Activated CD4-positive, alpha-beta memory T cell treated with anti-CD3 and anti-CD28 coated beads, Interleukin-2, amount 10 ng/mL, durations not matched to agents 7 days and 5 days (primary cell): ENCODE measurements at places on chromosomes 3 and 15. TPM values are rescaled to one million over a fixed set of nuclear protein-coding genes. Genes with fewer than 3 reads are reported as not detected.
A peak's percentile ranks its signal among the peaks of the same experiment; 100 is the strongest.

DUOX1 gene
- total RNA-seq, result not detected

SCN11A gene
- total RNA-seq, result not detected

DNAH12 gene
- total RNA-seq, result 0.05 TPM

ISL2 gene
- 3.7 TPM for total RNA-seq

MAP6D1 gene
- total RNA-seq, result not detected

DAPK2 gene
- 3.7 TPM for total RNA-seq

MYEF2 gene
- total RNA-seq, result 26.4 TPM

TTC23 gene
- total RNA-seq, result 2.1 TPM

SLC7A14 gene
- total RNA-seq, result not detected

PAK6 gene
- 0.20 TPM for total RNA-seq

CFAP91 gene
- not detected for total RNA-seq

CHRNA3 gene
- total RNA-seq, result not detected

ACKR4 gene
- not detected for total RNA-seq

GRCh38 chr15:78399091-78399490 is 38.9 kb upstream of the IREB2 start:
- DNase-seq, result no peak

DNA sequence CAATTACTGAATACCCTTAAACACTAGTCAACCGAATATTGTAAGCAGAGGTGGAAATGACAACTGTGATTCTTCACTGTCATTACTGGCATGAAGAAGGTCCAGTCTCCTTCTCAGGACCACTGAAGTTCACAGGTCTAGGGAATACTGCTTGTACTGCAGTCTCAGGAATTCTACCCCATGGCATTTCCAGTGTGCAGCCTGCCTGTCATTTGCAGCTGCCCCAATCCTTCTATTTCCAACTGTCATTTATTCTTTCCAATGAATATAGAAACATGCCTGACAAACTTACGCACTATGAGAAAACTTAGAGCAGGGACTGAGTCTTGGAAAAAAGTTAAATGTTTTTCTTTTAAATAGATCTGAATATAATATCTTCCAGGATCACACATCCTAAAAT is 308.0 kb upstream of the THBS1 start:
- no peak for DNase-seq

- DNase-seq, result no peak
Measured at GRCh38 chr3:177802151-177802900, 605.0 kb upstream of the TBL1XR1 start.

DNA sequence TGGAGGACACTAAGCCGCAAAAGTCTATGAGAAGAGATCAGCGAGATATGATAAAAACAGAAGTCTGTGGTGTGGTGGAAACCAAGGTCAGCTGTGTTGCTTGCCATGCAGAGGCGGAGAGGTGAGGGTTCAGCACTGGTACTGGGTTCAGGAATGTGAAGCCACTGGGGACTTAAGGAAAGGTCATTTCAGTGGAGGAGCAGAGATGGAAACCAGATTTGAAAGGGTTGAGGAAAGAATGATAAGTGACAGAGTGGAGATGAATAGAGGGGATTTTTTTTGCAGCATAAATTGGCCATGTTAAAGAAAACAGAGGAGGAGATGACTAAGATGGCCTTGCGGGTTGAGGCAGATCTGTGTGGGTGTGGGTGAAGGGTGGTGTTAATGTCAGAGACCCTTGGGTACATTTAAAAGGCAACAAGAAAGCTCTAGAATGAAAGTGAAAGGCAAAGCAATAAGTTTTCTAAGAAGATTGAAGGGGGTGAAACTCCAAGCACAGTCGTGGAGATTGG is 265.5 kb downstream of the ADAMTSL3 start:
- DNase-seq, result peak; percentile 56

DNA sequence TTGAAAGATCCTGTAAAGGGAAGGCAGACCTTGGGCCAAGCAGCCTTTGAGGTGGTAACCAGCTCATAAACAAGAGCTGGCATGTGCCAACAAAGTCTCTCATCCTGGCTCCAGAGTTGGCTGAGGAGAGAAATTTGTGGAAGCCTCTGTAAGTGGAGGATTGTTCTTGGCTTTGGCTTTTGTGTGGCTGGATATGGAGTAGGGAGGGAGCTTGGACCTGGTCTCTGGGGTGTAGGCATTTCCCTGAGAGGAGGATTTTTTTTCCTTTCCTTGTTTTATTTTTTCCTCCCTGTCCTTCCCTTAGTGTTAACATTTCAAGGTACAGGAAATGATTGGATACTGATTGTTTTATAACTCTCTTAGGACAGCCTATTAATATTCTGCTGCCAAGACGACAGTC is 60.8 kb downstream of the ZNF609 start:
- no peak for DNase-seq

GRCh38 chr3:135163701-135164100 is 368.6 kb downstream of the EPHB1 start:
- DNase-seq, result no peak

GRCh38 chr3:3578718-3579117 is 220.5 kb upstream of the LRRN1 start:
- no peak for DNase-seq

DNA sequence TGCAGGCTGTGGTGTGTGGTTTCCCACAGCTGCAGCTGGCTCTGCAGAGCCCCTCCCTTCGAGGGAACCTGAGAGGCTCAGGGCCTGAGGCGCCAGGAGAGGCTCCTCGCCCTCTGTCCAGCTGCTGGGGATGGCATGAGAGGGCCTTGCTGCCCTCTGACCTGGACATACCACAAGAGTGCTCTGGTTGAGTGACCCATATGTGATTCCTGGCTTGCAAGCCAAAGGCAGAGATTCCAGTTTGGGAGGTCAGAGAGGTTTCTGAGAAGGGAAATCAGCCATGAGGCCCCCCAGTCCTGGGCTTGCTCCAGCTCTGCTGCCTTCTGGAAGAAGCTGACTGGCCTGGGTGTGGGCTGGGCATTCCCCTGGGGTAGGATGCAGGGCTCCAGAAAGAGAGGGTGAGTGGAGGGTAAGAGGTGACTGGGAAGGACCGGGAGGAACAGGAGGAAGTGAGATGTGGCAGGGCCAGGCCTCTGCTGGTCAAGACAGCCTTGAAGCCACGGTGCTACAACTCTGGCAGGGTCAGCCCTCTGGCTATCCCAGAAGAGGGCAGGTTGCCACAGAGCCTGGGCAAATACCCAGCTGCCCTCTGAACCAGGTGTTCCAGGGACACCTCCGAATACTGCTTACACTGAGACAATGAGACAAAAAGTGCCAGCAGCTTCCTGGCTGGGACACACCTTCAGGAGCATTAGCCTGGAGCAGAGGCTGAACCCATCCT is 16.0 kb upstream of the SRP14 start:
- peak; percentile 63 for DNase-seq

GRCh38 chr3:112327371-112327951 is 5.5 kb upstream of the CD200 start:
- DNase-seq, result peak; percentile 44

DNA sequence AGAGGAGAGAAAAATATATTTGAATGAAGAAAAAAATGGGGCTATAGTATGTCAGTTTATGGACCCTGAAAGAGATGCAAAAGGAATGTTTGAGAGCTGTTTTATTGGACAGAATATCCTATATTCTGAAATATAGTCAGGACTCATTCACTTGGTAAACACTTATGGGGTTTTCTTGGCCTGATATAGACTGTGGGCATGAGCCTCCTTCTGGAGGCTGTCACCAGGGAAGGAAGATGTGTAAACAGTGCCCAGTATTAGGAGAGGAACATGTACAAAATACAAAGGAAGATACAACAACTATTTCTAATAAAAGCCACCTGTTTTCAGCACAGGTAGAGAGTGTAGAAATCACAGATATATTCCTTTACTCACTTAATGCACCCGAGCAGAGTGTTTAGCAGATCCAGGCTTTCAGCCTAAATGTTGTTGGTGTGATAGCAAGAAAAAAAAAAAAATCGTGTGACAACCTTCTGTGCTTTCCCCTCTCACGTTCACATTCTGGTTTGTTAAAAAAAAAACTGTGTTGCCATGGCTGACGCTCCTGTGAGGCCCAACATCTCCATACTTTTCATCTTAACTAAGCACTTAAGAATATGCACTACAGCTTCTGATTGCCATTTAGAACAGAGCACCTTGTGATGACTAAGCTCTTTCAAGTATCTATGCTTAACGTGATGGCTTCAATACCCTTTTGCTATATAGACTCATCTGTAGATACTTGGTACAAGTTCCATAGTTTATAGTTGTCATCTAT is 134.1 kb downstream of the MBNL1 start:
- no peak for DNase-seq

- DNase-seq, result peak; percentile 63
Measured at GRCh38 chr3:196604548-196604947, 34.9 kb upstream of the NRROS start.

DNA sequence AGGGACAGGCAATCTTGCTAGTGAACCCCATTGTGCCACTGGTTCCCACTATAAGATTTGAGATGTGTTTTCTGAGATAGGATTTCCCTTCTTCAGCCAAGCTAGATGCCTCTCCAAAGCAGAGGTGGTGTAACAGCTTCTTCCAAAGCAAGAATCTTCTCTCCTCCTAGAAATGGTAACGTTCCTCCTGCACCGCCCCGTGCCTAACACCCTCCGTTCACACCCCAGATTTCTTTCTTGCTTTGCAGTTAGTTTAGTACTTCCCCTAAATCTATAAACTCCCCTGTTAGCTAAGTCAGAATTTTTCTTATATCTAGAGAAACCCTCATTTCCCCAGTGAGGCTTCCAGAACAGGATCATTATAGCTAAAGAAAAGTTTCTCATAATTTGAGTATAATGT is 617.6 kb upstream of the MDFIC2 start:
- DNase-seq, result no peak

- no peak for DNase-seq
Measured at GRCh38 chr3:11567516-11568467, 75.9 kb downstream of the VGLL4 start.

GRCh38 chr3:60579734-60580133 is 671.5 kb downstream of the FHIT start:
- no peak for DNase-seq

DNA sequence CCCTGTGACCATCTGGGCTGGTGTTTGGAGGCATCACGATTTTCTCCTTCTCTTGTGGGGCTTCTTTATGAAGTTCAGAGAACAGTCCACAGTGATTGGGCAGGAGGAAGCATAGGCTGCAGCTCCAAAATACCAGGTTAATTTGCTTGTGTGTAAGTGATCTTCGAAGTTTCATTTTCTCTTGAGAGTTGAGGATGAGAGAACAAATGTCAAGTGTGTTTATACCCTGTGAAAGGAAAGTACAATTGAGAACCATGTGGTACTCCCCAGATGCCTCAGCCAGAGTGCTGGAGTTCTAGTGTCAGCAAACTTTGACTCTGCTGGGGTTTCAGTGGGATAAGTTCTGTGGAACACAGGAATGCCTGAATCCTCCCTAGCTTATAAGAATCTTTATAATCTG is 357.1 kb upstream of the CFAP20DC start:
- DNase-seq, result no peak

DNA sequence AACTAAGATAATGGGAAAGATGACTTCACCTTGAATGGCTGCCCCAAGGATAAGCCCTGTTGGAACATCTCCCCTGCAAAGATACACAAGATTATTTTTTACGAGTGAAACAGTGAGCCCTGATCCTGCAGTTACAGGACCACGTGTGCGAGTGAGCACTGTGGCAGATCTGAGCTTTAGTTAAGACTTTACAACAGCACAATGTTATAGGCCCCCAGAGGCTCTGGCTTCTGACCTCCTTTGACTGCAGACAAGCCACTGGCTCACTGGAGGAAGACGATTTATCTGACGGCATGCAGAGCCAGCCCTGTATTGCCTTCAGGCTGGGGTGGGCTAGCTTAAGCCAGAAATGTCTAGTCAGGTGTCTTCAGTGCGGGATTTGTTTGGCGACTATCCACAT is 174.4 kb downstream of the ARRDC4 start:
- no peak for DNase-seq

DNA sequence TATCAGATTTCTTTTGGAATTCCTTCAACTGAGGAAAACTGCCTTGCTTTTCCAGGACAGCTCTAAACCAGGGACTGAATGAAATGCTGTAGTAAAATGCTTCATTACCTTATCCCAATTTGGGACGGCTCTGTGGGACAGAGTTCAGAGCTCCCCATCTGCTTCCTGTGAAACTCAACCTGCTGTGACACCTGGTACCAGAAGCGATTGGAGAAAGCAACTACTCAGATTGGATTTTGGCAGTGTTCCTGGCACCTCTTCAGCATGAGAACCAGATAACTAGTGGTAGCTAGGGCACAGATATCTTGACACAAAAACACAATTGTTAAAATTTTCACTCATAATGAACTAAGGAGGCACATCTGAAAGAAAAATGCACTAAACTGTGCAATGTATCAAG is 539.1 kb downstream of the SI start:
- DNase-seq, result no peak

DNA sequence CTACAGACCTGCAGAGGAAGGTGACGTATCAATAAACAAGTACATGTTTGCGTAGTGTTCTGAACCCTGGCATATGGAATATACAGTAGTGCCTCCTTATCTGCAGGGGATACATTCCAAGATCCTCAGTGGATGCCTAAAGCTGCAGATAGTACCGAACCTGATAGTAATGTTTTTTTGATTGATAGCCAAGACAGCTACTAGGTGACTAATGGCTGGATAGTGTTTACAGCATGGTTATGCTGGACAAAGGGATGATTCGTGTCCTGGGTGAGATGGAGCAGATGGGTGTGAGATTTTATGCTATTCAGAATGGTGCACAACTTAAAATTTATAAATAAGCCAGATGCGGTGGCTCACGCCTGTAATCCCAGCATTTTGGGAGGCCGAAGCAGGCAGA is 55.8 kb upstream of the IGF2BP2 start:
- no peak for DNase-seq

DNA sequence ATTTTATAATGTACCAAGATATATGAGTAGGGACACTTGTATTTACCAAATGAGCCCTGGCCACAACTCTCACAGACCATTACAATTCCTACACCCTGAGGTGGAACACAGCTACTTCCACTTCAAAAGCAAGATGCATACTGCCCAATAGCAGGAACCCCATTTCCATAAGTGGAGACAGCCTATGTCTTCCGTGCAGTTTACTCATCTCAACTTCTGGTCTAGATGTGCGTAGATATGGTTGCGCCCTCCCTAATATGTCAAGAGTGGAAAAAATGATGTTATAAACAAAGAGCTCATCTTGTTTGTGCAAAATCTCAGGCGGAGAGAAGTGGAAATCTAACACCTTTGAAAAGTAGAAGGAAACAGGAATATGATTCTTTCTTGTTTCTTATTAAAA is 44.6 kb downstream of the RAB27A start:
- no peak for DNase-seq

DNA sequence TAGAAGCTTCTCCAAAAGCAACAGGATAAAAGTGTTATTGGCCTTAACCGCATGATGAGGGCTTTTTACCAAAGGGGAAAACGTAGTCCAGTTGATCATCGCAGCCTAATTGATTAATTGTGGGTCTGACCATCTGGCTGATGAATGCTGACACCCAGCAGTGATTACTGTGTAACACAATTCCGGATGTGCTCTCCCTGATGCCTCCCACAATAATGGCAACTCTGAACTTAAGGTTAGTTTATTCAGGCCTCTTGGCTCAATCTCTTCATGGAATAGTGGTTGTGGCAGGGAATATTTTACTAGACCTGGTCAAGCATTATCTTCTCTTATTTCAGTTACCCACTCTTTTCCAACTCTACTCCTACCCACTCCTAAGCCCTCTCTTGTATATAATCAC is 332.9 kb downstream of the TIGIT start:
- DNase-seq, result no peak

GRCh38 chr3:59133311-59133710 is 83.5 kb upstream of the CFAP20DC start:
- DNase-seq, result no peak
